ENCODE measurements at places on chromosomes 5 and 9.

DNA sequence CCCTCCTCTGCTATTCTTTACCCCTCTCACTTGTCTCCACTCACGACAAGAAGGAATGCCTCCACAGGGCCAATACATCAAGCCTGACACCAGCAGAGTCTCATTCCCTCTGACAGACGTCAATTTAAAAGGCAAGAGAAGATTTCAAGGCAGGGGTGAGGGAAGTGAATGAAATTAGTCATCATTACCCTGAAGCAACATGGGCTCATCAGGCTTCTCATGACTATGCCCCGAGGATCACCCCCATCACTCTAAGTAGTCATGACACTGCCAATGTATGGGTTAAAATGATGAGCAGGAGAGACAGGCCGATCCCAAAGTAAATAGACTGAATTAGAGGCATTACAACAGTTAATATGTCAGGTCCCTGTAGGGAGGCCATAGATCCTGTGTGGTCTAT lies 504.4 kb downstream of the TLE4 start:
- no peak for DNase-seq

GRCh38 chr5:131776450-131776849 lies 20.4 kb downstream of the FNIP1 start:
- DNase-seq: no peak

GRCh38 chr9:34522971-34523797 lies at the start of gene ENHO:
TSS of gene ENHO (minus strand) at chr9:34522990. CDS start at chr9:34521695, 1,295 bp downstream.
- peak; percentile 84 for DNase-seq

DNA sequence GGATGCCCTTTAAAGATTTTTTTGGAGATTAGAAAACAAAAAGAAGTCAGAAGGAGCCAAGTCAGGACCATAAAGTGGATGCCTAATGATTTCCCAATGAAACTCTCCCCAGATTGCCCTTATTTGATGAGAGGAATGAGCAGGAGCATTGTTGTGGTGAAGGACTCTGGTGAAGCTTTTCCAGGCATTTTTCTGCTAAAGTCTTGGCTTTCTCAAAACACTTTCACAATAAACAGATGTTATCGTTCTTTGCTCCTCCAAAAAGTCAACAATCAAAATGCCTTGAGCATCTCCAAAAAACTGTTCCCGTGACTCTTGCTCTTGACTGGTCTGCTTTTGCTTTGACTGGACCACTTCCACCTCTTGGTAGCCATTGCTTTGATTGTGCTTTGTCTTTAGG lies 121.8 kb downstream of the CAAP1 start:
- DNase-seq: no peak

GRCh38 chr5:120552638-120553037 lies 88.5 kb downstream of the PRR16 start:
- no peak for DNase-seq

GRCh38 chr5:1052076-1052475 lies 43.5 kb downstream of the NKD2 start:
- no peak for DNase-seq

DNA sequence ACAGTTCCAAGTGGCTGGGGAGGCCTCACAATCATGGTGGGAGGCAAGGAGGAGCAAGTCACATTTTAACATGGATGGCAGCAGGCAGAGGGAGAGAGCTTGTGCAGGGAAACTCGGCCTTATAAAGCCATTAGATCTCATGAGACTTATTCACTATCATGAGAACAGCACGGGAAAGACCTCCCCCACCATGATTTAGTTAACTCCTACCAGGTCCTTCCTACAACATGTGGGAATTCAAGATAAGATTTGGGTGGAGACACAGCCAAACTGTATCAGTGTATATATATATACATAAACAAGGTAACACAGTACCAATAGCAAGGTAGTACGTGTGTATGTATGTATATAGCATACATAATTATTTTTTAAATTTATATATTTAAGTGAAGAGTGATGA lies 50.9 kb downstream of the NFX1 start:
- no peak for DNase-seq

GRCh38 chr5:148740966-148741742 lies 85.3 kb upstream of the ADRB2 start:
- DNase-seq: peak; percentile 42

- DNase-seq: no peak
These were observed 11.4 kb downstream of the PHF2 start for GRCh38 chr9:93587651-93588347.

- no peak for DNase-seq
These were observed 101.1 kb downstream of the TMEM174 start for GRCh38 chr5:73274121-73274520.

- peak; percentile 55 for DNase-seq
These were observed 112.9 kb upstream of the FER start for GRCh38 chr5:108634617-108635288.

- no peak for DNase-seq
These were observed 16.6 kb downstream of the NIM1K start for GRCh38 chr5:43208658-43209057.

- no peak for DNase-seq
These were observed 57.8 kb downstream of the ZNF462 start for GRCh38 chr9:106920701-106921283.

GRCh38 chr9:74361508-74361907 lies 135.6 kb upstream of the RORB start:
- no peak for DNase-seq

DNA sequence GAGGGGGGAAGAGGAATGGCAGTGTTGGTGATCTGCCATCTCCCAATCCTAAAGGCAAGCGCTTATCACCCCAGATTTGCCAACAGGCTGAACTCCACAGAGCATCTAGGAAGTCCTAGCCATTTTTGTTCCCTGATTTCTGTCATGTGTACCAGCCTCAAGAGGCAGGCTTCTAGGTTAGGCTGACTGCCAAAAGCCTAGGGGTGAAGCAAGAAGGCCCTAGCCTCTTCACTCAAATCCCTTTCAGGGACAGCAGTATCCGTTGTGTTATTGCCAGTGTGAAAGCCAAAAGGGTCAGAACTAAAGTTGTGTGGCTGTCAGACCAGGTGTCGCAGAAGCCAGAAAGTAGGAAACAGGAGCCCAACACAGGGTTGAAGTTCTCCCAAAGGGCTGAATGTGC lies 14.7 kb downstream of the IGIP start:
- no peak for DNase-seq

DNA sequence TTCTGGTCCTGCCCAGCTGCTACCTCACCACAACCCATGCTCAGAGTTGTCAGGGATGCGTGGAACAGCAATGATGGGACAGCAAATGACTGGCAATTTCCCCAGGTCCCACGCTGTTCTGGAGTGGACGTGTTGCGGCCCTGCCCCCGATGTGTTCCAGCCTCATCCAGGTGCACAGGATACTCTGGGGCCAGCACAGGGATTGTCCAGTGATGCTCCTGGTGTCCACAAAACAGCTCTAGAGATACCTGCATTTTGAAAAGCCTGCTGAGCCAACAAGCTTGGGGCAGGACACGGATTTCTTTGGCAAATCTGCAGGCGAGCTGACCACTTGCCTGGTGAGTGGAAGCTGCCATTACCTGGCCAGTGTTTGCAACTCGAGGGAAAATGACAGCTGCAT lies 88.7 kb downstream of the ANKRD33B start:
- DNase-seq: no peak

GRCh38 chr5:156314416-156314815 lies 12.5 kb upstream of the SGCD start:
- DNase-seq: no peak

- DNase-seq: no peak
These were observed 32.0 kb downstream of the NKD2 start for GRCh38 chr5:1040571-1040970.

All from GM06990 (cell line).